Uterus (tissue), 4 donors: ENCODE measurements at places on chromosomes 12 and 14. TPM values are rescaled to one million over a fixed set of nuclear protein-coding genes. Genes with fewer than 3 reads are reported as not detected.

GLT8D2 gene
- 2.6 TPM for total RNA-seq

ACOT4 gene
- total RNA-seq, result not detected

NPFF gene
- total RNA-seq, result not detected

- peak; percentile 90 for DNase-seq
- no peaks in the 10 kb centered on the region for H3K27me3 ChIP-seq
- H3K4me1 ChIP-seq, result no peaks in the 10 kb centered on the region
- H3K4me3 ChIP-seq, result peak overlapping the region; percentile 46
Observed at GRCh38 chr12:569803-570434, 93.3 kb downstream of the NINJ2 start.

DNA sequence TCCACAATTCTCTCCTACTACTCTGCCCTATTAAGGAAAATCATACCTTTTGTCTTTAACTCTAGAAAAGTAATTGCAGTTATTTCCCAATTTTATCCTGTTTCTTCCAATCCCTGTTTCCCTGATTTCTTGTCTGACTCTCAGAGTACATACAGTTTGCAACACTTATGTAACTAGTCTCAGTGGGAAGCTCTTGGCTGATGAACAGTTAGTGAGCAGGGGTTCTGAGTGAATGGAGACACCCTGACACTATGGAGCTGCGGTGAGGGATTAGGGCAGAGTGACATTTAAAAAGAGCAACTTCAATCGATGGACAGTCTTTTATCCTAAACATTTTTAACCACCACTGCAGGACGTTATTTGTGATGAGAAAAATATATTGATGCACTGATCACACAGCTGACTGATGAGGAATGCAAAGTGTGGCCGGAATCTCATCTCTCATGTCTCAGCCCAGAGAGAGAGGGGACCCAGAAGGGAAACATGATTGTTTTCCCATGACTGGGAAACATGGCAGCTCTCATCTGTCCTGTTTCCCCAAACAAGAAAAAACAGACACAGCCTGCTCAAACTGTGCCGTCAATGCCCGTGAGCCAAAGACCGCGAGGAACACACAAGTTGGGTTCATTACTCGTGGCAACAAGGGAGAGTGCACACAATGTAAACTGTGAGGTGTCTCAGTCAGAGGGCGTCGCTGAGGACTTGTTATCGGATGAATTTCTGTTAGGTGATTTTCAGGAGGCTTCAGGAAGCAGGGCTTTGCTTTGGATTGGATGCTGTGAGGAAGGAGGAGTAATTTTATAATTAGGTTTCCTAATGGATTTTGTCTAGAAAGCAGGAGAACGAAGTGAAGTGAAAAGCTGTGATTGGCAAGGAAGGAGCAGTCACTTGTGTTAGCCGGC, 5.2 kb upstream of the SLC6A13 start:
- no peak overlapping the region for H3K4me3 ChIP-seq
- H3K27me3 ChIP-seq, result no peaks in the 10 kb centered on the region
- H3K36me3 ChIP-seq, result no peaks in the 10 kb centered on the region
- H3K4me1 ChIP-seq, result no peaks in the 10 kb centered on the region

DNA sequence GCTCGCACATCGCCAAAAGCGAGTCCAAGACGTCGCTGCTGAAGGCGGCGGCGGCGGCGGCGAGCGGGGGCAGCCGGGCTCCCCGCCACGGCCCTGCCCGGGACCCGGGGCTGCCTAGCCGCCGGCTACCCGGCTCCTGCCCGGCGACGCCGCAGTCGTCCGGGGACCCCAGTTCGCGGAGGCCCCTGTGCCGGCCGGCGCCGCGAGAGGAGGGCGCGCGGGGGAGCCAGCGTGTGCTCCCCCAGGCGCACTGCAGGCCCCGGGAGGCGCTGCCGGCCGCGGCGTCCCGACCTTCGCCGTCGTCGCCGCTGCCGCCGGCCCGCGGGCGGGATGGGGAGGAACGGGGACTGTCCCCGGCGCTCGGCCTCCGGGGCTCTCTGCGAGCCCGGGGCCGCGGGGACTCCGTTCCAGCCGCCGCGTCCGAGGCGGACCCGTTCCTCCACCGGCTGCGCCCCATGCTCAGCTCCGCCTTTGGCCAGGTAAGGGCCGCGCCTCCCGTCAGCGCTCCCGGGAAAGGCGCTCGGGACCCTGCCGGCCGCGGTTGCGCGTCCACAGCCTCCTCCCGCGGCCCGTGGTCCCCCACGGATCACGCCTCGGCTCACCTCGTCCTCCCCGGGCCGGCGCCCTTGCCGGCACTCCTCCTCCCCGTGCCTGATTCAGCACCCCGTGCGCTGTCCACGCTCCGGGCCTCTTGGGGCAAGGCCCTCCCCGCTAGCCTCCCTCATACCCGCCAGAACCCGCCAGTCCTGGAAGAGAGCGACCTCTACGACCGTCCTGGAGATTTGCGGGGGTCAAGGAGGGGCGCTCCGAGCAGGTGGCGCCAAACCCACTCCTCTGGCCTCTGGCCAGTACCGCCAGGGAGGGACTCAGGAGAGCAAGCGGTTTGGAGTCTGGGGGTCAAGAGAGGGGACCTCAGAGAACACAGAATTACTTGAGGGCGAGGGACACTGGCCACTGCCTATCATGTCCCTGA, 721 bp downstream of the CABP1 start:
- H3K27me3 ChIP-seq, result peaks cover 12% of the 10 kb centered on the region
- H3K4me3 ChIP-seq, result peak overlapping the region; percentile 29
- H3K27ac ChIP-seq, result no peak overlapping the region

DNA sequence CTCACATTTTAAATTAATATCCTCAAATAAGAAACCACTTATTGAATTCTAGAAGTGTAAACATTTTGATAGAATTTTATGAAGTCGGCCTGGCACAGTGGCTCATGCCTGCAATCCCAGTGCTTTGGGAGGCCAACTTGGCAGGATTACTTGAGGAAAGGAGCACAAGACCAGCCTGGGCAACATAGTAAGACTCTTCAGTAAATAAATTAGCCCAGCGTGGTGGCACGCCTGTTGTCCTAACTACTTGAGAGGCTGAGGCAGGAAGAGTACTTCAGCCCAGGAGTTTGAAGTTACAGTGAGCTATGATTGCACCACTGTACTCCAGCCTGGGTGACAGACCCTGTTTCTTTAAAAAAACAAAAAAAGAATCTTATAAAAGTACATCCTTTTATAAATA, 8.9 kb upstream of the ZNF410 start:
- no peaks in the 10 kb centered on the region for H3K36me3 ChIP-seq
- DNase-seq, result no peak

GRCh38 chr14:74504874-74505720, 11.5 kb downstream of the ISCA2 start:
- no peak for DNase-seq
- no peaks in the 10 kb centered on the region for H3K36me3 ChIP-seq

DNA sequence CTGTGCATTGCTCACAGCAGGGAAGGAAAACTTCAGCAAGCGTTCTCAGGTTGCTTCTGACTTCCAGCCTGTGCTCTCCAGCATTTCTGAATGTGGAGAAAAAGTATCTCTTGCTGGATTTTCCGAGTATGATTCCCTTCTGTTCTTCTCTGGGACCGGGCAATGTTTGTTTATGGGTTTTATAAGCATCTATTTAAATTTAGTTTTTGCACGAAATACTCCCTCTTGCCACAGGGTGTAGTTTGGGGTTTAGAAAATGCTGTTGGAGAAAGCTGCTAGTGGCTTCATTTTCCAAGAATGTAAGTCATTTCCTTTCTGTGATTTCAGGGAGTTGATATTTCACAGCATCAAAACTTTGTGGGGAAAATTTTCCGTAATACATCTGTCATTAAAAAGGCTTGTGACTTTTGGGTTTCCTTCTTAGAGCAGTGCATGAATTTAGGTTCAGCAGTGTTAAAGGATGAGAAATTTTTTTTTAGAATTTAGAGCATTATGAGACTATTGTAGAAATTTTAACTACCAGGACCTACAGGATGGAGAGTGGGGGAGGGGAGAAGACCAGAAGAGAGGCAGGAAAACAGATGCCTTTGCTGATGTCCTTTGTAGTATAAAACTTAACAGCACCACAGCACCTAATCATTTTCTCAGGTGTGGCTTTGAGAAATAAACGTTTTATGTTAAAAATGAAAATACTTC, 1.5 kb downstream of the FRMD6 start:
- H3K36me3 ChIP-seq, result no peaks in the 10 kb centered on the region
- no peaks in the 10 kb centered on the region for H3K27me3 ChIP-seq
- H3K4me1 ChIP-seq, result no peaks in the 10 kb centered on the region
- DNase-seq, result no peak

- no peak overlapping the region for H3K4me3 ChIP-seq
- H3K36me3 ChIP-seq, result no peaks in the 10 kb centered on the region
- no peaks in the 10 kb centered on the region for H3K4me1 ChIP-seq
- no peak for DNase-seq
- H3K27me3 ChIP-seq, result no peaks in the 10 kb centered on the region
Observed at GRCh38 chr14:100803226-100803625, 22.7 kb upstream of the MEG3 start.

DNA sequence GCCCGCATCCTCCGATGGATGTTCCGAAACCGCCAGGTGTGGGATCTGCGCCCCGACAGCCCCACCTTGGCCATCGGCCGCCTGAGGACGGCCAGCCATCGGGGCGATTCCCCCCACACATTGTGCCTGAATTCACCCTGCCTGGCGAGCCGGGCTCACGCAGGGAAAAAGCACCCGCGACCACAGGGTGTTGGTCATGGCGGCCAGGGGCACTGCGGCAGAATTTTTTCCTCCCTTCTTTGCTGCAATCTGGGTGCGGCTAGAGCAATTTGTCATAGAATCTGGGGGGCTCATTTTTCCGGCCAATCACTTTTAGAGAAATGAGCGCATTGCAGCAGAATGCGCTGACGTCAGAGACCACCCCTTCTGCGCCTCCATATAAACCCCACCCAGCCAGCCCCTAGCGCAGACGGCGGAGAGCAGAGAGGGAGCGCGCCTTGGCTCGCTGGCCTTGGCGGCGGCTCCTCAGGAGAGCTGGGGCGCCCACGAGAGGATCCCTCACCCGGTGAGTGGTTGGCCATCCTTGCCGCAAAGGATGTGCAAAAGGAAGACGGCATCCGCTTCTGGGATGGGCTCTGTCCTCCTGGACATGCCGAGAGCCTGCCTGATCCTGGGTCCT, at the start of gene MEG3:
Gene MEG3 (plus strand): TSS at position 406 of the 619 bp plus-strand sequence.
- DNase-seq, result peak; percentile 65
- peak within 1 kb of the TSS; percentile 61 for H3K27ac ChIP-seq
- peak within 1 kb of the TSS; percentile 35 for H3K4me3 ChIP-seq
- no peaks in the 10 kb centered on the region for H3K4me1 ChIP-seq

- no peak for DNase-seq
- H3K4me1 ChIP-seq, result no peaks in the 10 kb centered on the region
- H3K4me3 ChIP-seq, result no peak overlapping the region
Observed at GRCh38 chr14:58755031-58755925, 117.5 kb downstream of the DACT1 start.

- no peaks in the 10 kb centered on the region for H3K27me3 ChIP-seq
- H3K36me3 ChIP-seq, result no peaks in the 10 kb centered on the region
- H3K4me3 ChIP-seq, result no peak overlapping the region
- H3K27ac ChIP-seq, result no peak overlapping the region
- H3K4me1 ChIP-seq, result no peaks in the 10 kb centered on the region
Observed at GRCh38 chr12:97813301-97813700, 350.7 kb downstream of the RMST start.

DNA sequence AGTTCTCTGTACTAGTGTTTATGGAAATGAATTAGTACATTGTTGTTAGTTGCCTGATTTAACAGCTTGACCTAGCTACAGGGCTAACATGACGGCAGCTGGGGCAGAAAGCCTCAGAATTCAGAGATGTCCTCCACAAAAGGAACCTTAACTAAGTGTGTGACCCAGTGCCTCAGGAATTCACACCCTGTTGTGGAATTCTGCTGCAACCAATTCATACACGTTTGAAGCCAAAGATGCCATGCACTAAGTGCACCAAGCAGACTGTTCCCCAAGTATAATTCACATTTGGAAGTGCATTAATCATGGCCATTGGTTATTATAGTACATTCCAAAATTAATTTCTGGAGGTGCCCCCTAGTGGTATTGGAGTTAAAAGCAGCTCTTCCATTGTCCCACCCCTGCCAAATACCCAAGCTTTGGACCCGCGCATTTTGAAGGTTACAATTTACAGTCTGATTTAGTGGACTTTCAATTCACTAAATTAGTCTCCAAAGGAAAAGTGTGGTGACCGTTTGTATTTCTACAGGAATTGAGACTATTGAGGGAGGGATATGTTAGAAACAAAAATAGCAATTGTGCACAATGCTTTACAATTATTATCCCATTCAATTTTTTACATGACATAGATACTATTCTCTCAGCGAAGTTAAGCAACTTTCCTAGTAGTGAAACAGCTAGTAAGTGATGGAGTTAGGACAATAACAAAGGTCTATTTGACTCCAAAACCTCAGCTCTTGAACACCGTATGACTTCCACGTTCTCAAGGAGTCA, 85.9 kb downstream of the PAX9 start:
- no peak for DNase-seq
- no peaks in the 10 kb centered on the region for H3K4me1 ChIP-seq
- H3K27me3 ChIP-seq, result no peaks in the 10 kb centered on the region
- no peak overlapping the region for H3K4me3 ChIP-seq
- no peak overlapping the region for H3K27ac ChIP-seq
- no peaks in the 10 kb centered on the region for H3K36me3 ChIP-seq

DNA sequence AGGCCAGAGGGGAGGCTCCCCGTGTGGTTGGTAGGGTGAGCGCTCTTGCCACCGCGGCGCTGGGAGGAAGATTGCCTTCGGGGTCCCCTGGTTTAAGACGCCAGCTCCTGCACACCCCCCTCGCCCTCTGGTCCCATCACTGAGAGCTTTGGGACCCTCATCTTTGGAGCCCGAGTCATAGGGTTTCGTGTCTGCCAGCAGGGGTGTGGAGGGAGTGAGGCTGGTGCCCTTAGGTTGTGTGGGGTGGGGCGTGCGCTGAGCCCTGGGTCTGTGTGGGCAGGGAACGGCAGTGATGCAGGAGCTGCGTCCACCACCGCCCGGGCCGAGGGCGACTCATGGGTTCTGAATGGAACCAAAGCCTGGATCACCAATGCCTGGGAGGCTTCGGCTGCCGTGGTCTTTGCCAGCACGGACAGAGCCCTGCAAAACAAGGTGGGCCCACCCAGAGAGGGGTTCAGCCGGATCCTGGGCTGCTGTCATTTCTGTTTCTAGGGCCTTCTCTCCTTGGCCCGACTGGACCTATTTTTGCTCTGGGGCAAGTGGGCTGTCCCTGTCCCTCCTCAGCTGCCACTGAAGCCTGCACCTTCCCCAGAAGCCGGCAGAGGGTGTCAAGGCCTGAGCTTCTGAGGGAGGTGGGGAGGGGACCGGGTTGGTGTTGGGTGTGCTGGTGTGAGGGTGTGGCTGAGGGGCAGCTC, 12.1 kb downstream of the ACADS start:
- no peak overlapping the region for H3K27ac ChIP-seq
- no peak overlapping the region for H3K4me3 ChIP-seq
- no peaks in the 10 kb centered on the region for H3K36me3 ChIP-seq
- no peaks in the 10 kb centered on the region for H3K4me1 ChIP-seq

DNA sequence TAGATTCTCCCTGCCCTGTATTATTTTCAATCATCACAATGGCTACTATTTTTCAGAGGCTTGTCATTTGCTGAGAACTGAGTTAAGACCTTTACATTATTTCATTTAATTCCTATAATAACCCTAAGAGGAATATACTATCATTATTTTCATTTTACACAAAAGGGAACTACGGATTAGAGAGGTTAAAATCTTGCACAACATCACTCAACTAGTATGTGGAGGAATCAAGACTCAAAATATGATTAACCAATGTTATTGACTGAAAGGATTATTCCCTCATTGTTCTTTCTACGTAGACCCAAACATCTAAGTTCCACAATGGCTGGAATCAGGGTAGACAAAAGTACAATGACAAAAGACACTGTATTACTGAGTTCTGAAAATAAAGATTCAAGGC, 45.0 kb downstream of the GPR65 start:
- no peak overlapping the region for H3K27ac ChIP-seq
- no peak overlapping the region for H3K4me3 ChIP-seq
- no peaks in the 10 kb centered on the region for H3K36me3 ChIP-seq
- H3K4me1 ChIP-seq, result no peaks in the 10 kb centered on the region
- H3K27me3 ChIP-seq, result no peaks in the 10 kb centered on the region
- no peak for DNase-seq
